Activated T-cell treated with anti-CD3 and anti-CD28 coated beads, Interleukin-2, amount 50 U/mL, for 72 hours (primary cell): ENCODE measurements at places on chromosomes 13 and 19. TPM values are rescaled to one million over a fixed set of nuclear protein-coding genes. Genes with fewer than 3 reads are reported as not detected.
A peak's percentile ranks its signal among the peaks of the same experiment; 100 is the strongest.

Gene METTL21C
- total RNA-seq = not detected

Gene ERICH6B
- total RNA-seq = not detected

Gene BEST2
- total RNA-seq = not detected

Gene ZNF443
- 4.8 TPM for total RNA-seq

Gene NLRP5
- not detected for total RNA-seq

Gene RFPL4AL1
- total RNA-seq = not detected

Gene ZNF135
- 1.9 TPM for total RNA-seq

GRCh38 chr13:44575741-44576350 lies at the start of gene TSC22D1:
Gene TSC22D1, minus strand, starts transcription at chr13:44576330. Its CDS starts 256 bp downstream, at chr13:44576074.
- DNase-seq = peak; percentile 62

DNA sequence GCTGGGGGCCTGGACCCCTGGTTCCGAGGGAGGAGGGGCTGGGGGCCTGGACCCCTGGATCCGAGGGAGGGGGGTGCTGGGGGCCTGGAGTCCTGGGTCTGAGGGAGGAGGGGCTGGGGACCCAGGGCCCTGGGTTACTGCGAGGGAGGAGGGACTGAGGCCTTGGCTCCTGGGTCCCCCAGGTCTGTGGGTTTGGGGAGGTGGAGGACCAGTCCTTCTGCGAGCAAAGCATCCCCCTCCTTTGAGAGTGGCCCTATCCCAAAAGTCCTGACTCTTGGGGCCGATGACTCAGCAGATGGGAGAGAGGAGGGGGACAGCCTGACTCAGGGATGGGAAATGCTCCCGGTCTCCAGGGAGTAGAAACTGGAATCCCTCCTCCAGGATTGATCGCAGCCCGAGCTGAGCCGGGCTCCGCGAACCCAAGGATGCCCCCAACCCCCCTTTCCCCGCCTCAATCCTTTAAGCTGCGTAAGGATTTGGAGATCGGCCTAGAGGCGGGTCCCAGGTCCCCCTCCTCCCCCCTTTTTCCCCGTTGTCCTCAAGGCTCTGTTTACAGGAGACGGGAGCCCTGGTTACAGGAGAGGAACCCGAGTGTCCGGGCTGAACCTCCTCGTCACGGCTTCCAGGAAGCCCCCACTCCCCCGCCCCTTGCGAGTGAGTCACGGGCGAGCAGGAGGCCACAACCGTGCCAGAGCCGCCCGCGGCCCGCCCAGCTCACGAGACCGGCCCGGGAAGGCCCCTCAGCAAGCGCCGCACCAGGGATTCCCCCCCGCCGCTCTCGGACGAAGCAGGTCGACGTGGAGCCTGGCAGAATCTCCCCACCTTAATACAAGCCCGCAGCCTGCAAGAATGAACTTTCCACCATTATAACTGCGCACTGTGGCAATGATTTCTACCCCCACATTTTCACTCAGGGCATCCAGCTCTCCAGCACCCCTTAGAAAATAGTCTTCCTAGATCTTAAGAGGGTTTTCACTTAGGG lies 3.0 kb upstream of the ZFP36 start:
- DNase-seq = peak; percentile 99

- peak; percentile 86 for DNase-seq
Observed at GRCh38 chr13:19586904-19587634, 25.7 kb upstream of the TPTE2 start.

DNA sequence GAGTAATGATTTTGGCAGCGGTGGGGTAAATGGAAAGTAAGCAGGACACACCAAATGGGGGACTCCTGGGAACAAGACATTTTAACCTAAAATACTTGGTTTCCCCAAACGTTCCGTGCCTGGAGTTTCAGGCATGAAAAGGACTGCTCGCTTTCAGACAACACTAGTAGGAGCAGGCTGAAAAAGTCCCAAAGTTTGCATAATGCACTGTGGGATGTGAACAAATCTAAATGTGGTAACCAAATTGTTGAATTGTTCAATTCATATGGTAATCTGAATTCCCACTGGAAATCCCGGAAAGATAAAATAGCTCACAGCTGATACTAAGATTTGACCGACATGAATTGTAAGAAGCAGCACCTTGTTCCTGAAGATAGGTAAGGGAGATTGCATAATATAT lies 467.2 kb upstream of the ARGLU1 start:
- no peak for DNase-seq

- no peak for DNase-seq
Observed at GRCh38 chr19:591099-591958, 1.6 kb downstream of the HCN2 start.

- DNase-seq = no peak
Observed at GRCh38 chr19:29400917-29401711, 124.7 kb upstream of the VSTM2B start.

DNA sequence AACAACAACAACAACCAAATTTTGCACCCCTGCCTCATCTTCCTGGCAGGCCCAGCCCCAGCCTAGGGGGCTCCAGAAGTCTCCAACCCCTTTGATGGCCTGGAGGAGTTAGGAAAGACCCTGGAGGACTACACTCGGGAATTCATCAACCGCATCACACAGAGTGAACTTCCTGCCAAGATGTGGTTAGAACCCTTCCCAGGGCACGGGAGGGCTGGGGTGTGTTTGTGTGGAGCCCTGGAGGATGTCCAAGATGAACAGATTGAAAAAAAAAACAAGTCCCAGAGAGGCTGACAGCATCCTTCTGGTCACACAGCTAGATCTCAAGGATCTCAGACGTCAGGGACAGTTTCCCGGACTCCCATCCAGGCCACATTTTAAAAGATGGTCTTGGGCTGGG lies 13.3 kb downstream of the APOC1 start:
- no peak for DNase-seq

GRCh38 chr13:88000787-88001186 lies 329.6 kb downstream of the SLITRK5 start:
- no peak for DNase-seq

- DNase-seq = no peak
Observed at GRCh38 chr13:112670864-112671263, 19.0 kb upstream of the ATP11A start.

GRCh38 chr13:20714563-20715329 lies 11.2 kb downstream of the IL17D start:
- DNase-seq = no peak

DNA sequence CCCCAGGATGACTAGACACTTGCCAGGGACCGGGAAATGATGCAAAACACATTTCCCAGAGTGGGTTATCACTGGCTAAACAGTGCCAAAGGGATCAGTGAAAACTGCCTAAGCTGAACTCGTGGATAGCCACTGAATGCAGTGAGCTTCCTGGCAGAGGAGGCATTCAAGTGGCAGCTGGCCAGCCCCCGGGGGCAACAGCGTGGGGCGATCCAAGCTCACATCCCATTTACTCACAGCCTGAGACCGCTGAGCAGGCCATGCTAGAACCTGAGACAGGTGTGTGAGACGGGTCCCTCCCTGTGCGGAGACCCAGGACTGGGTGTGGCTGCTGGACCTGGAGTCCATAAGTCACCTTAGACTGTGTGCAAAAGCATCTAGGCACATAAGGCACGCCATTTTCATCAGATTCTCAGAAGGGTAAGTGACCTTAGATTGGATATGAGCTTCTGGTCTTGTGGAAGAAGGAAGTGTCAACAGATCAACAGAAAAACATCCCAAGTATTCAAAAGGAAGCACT lies 51.9 kb upstream of the SLC15A1 start:
- no peak for DNase-seq

GRCh38 chr19:30692181-30692811 lies 320.1 kb downstream of the ZNF536 start:
- DNase-seq = no peak

- no peak for DNase-seq
Observed at GRCh38 chr19:33436360-33437345, 63.1 kb downstream of the CEBPG start.

- DNase-seq = no peak
Observed at GRCh38 chr13:36788276-36788675, 30.7 kb upstream of the RFXAP start.

- DNase-seq = peak; percentile 97
Observed at GRCh38 chr19:49127674-49128544, 8.6 kb downstream of the PPFIA3 start.

DNA sequence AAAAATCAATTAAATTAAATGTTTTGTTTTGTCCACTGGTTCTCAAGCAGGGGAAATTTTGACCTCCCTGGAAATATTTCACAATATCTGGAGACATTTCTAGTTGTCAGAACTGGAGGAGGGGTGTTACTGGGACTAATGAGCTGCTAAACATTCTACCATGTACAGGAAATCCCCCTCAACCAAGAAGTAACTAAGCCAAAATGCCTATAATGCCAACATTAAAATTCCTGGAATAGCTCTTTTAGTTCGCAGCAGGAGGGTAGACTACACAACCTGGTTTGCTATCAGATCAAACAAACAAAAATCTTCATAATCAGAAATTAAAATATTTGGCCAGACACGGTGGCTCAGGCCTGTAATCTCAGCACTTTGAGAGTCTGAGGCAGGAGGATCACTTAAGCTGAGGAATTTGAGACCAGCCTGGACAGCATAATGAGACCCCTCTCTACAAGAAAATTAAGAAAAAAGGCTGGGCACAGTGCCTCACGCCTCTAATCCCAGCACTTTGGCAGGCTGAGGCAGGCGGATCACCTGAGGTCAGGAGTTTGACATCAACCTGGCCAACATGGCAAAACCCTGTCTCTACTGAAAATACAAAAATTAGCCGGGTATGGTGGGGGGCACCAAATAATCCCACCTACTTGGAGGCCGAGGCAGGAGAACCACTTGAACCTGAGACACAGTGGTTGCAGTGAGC lies 13.7 kb upstream of the SMARCA4 start:
- DNase-seq = no peak

GRCh38 chr19:55580628-55581144 lies at the start of gene ZNF579:
Gene ZNF579, minus strand, starts transcription at chr19:55580848. Its CDS starts 1,209 bp downstream, at chr19:55579639.
- peak; percentile 85 for DNase-seq

DNA sequence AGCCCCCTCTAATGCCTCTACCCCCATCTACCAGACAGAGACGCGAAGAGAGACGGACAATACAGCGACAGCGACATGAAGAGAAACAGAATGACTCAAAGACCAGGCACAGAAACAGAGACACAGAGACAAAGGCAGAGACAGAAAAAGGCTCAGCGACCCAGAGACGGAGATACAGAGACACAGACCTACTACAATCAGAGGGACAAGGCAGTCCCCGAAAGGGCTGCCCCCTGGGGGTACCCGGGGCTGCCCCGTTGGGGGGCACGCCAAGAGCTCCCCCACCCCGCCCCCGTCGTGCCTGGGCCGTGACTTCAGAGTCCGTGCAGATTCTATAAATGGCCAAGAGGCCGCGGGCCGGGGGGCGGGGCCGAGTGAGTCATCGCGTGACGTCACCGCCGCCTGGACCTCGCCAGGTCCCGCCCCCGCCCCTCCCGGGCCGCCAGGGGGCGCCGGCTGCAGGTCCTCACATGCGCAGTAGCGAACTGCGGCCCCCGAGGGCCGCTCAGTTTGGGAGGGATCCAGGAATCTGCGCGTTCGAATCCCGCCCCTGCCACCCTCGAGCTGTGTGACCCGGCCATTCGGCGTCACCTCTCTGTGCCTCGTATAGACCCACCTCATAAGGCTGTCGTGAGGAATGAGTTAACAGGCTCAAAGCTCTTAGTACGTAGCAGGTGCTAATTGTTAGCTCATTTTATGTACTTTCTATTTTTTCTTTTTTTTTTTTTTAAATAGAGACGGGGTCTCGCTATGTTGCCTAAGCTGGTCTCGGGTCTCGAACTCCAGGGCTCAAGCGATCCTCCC lies 2.7 kb upstream of the CNN1 start:
- DNase-seq = peak; percentile 89

- DNase-seq = no peak
Observed at GRCh38 chr13:94408314-94409036, 71.0 kb downstream of the DCT start.

DNA sequence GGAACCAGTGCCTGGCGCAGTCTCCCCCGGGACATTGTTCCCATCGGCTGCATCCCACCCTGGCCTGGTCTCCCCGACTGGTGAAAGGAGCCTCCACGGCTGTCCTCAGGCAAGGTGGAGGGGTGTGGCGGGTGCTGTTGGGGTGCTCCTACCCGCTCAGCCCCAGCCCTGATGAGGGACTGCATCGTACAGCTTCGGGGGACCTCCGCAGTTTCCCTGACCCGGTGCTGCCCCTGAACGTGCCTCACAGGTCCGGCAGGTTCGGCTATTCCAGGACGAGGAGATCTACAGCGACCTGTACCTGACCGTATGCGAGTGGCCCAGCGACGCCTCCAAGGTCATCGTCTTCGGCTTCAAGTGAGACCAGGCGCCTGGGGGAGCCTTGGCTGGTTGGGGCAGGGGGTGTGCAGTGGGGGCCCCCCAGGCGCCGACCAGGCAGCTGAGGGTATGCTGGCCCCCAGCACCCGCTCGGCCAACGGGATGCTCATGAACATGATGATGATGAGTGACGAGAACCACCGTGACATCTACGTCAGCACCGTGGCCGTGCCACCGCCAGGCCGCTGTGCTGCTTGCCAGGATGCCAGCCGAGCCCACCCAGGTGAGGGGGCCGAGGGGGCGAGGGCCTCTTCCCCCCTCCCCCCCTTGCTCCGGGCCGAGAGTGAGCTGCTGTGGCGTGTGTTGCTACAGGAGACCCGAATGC lies 3.5 kb downstream of the DCAF15 start:
- DNase-seq = no peak

DNA sequence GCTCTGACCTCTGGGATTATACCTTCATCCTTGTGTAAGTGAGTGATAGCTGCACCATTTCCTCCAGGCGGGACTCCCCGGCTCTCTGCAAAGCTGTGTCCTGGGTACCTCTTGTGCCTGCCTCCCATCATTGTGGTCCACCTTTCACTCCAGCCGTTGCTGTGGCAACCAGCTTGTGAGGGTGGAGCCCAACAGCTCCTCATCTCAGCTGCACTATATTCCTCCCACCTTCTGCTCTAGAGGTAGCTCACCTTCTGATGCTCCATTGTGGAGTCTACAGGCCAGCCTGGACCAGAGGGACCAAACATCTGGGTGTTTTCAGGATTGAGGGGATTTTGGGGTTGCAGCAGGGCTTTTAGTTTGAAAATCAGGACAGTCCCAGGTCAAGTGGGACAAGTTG lies 708.2 kb downstream of the UQCRFS1 start:
- DNase-seq = no peak

DNA sequence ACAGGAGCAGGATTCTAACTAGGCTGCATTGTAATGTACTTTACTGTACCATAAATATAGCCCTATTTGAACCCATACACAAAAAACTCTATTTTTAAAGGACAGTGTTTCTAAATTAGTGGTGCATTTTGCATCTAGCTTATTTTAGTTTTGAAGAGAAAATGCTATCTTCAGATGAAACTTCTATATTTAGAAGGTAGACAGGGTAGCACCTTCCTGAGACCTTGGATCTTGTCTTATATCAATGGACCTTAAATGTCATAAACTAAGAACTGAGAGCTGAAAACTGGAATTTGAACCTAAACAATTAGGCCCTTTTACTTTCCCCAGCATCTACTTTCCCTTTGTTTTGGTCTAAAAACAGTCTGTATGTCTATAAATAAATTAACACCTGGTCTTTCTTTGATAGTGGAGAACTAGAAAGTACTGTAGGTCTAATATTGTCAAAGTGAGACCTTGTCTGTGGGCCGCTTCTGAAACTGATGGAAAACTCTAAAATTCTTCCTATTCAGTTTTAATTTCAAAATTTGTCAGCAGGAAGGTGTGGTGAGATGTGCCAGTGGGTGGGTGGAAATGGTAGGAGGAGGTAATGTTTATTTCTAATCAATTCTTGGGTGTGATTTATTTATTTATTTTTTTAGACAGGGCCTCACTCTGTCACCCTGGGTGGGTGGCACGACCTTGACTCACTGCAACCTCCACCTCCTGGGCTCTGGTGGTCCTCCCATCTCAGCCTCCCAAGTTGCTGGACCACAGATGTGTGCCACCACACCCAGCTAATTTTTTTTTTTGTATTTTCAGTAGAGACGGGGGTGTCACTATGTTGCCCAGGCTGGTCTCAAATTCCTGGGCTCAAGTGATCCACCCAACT lies 10.1 kb downstream of the COG3 start:
- no peak for DNase-seq

- no peak for DNase-seq
Observed at GRCh38 chr19:13097463-13098258, 5.0 kb downstream of the LYL1 start.
